ENCODE measurements at places on chromosomes 11 and 22. TPM values are rescaled to one million over a fixed set of nuclear protein-coding genes. Genes with fewer than 3 reads are reported as not detected.

The GTSE1 gene
- total RNA-seq, result 0.56 TPM

GRCh38 chr11:75461151-75461550, 28.1 kb upstream of the KLHL35 start:
- DNase-seq, result no peak

The KREMEN1 gene
- 18.2 TPM for total RNA-seq

GRCh38 chr11:58006940-58007339, 16.7 kb upstream of the OR9Q1 start:
- DNase-seq, result no peak
